ENCODE measurements at places on chromosomes 3 and 15.
A peak's percentile ranks its signal among the peaks of the same experiment; 100 is the strongest.

- DNase-seq = no peak
These were observed 75.1 kb upstream of the TSEN2 start for GRCh38 chr3:12408984-12409683.

- DNase-seq = no peak
These were observed 30.3 kb downstream of the TPM1 start for GRCh38 chr15:63072809-63073277.

DNA sequence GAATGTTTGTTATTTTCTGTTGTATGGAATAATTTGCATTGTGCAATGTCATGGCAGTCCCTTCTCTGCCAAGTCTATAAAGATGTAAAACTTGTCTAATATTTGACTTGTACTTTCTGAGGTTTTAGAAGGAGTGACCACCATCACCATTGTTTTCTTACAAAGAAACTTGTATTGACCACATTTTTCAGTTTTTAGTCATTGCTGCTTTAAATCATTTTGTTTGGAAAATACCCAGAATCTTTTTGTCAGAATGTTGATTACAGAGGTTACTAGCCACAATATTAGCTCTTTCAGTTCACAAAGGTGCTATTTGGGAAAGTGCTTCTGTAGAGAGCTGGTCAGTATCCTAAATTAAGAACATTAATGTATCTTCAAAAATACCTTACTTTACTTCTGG is 532.4 kb upstream of the GBE1 start:
- DNase-seq = no peak

DNA sequence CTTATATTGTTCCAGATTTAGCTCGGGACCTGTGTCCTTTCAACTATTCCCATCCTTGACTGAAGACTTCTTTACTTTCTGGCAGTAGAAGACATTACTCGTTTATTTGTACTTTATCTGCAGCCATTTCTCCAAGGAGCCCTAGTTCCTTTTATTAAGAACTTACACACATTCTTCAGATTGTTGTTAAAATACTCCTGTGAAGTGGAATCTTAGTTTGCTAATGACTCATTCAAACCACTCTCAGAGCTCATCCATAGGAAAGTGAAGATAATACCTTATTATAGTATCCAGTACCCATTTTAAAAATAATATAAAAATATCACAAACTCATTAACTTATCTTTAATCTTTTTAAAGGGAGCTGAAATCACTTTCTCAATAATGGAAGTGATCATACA is 63.5 kb downstream of the C3orf70 start:
- no peak for DNase-seq

DNA sequence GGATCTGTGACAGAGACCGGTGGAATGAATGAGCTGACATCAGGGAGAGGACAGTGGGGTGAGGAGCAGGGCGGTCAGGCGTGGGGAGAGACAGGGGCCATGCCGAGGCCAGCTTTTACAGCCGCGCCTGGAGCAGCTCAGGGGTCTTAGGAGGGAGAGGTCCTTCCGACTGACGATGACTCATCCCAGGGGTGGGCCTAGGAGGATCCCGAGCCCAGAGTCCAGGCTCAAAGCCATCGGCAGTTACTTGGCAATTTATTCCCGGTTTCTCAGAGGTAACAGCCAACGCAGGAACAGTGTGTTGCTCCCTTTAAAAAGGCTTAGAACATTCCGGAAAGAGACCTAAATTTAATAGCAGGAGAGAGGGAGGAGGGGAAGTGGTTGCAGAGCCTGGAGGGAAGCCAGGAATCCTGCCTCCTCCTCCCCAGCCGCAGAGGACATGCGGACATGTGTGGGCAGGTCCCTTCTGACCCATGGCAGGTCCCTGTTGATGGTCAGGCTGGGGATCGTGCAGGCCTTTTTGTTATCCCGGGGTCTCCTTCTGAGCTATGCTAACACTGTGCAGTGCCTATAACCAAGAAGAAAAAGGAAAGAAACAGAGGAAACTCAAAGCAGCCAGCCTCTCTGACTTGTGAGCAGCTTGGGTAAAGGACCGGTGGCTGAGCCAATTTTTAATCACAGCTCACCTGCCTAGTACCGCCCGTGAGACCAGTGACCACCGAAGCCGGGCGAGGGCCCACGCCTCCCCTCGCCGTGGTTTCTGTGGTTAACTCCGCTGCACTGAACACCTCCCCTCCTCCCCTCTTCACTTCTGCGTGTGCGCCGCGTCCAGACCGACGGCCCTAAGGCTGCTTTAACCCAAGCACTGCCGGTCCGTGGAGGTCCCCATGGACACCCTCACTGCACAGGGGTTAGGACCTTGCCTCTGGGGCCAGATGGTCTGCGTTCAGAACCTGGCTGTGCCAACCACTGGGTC is 392.4 kb upstream of the PROK2 start:
- DNase-seq = peak; percentile 59

DNA sequence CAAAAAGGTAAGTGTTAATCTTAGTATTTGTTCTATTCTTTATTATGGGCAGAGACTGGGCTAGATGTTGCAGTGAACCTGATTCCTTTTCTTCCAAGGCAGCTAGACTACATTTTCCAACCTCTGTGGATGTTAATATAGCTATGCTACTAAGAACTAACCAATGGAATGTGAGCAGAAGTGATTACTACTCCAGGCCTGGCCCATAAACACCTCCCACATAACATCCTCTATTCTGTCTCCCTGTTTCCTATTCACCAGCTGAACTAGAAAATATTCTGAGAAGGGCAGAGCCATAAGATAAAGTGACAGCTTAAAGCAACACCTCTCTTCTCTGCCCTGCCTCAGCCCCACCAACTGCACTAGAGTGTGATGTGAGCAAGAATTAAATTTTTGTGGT is 29.4 kb downstream of the CD200R1L start:
- DNase-seq = no peak

GRCh38 chr3:131326307-131326706 is 55.3 kb upstream of the NUDT16 start:
- no peak for DNase-seq
